ENCODE measurements at places on chromosomes 1 and 21.

- DNase-seq = no peak
Observed at GRCh38 chr1:24114753-24115152, 2.8 kb upstream of the MYOM3 start.

DNA sequence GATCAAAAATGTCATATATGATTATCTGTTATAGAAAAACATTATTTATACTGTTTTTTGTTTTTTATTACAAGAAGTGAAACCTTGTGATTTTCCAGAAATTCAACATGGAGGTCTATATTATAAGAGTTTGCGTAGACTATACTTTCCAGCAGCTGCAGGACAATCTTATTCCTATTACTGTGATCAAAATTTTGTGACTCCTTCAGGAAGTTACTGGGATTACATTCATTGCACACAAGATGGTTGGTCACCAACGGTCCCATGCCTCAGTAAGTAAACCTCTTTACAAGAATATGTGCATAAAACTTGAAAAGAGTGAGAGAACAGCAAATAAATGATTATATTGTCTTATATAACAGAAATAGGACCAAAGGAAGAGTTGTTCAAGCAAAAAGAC is 14.5 kb downstream of the CFHR4 start:
- no peak for DNase-seq

DNA sequence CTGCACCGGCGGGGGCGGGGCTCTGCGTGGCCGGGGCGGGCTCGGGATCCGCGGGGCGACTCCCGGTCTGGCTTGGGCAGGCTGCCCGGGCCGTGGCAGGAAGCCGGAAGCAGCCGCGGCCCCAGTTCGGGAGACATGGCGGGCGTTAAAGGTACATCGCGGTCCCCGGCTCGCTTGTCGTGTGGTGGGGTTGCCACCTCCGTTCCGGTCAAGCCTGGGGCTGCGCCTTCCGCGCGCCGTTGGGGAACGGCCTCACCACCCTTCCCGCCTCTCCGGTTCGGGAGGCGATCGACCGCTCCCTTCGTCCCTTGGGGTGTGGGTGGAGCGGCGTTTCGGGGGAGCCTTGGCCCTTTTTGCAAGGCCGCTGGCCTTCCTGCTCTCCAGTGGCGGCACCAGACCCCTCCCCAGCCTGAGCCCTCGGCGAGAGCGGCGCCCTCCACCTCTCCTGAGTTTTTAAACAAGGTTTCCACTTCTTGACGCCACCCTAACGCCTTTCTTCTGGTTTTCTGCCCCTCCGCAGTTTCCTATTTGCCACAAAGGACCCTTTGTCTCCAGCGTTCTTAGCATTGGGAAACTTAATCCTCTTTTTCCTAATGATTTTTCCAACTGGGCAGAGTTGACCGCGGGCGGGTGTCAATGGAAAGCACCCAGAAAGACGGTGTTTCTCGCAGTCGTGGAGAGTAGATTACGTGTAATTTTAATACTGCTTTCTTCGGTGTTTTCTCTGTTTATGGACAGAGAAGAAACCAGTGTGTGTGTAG is at the start of the genes LEPR and LEPROT:
TSS of gene LEPR (plus strand) at position 79 of the 761 bp plus-strand sequence. CDS start 144,898 bp downstream, outside the sequence.
TSS of gene LEPROT (plus strand) at position 79 of the 761 bp plus-strand sequence. CDS start at position 136, 57 bp downstream.
- DNase-seq = no peak

GRCh38 chr1:240198376-240198775 is 106.7 kb downstream of the FMN2 start:
- DNase-seq = no peak

DNA sequence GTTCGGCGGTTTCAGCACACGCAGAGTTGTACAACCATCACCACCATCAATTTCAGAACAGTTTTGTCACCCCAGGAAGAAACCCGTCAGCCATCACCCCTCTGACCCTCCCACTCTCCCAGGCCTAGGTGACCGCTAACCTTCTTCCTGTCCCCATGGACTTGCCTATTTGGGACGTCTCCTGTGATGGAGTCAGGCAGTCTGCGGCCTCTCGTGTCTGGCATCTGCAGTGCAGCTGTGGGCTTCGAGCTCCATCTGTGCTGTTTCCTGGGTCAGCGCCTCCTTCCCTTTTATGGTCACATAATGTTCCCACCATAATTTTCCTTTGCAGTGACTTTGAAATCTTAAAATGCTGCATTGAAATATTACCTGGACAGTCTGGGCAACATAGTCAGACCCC is 24.4 kb downstream of the SLC45A1 start:
- no peak for DNase-seq

DNA sequence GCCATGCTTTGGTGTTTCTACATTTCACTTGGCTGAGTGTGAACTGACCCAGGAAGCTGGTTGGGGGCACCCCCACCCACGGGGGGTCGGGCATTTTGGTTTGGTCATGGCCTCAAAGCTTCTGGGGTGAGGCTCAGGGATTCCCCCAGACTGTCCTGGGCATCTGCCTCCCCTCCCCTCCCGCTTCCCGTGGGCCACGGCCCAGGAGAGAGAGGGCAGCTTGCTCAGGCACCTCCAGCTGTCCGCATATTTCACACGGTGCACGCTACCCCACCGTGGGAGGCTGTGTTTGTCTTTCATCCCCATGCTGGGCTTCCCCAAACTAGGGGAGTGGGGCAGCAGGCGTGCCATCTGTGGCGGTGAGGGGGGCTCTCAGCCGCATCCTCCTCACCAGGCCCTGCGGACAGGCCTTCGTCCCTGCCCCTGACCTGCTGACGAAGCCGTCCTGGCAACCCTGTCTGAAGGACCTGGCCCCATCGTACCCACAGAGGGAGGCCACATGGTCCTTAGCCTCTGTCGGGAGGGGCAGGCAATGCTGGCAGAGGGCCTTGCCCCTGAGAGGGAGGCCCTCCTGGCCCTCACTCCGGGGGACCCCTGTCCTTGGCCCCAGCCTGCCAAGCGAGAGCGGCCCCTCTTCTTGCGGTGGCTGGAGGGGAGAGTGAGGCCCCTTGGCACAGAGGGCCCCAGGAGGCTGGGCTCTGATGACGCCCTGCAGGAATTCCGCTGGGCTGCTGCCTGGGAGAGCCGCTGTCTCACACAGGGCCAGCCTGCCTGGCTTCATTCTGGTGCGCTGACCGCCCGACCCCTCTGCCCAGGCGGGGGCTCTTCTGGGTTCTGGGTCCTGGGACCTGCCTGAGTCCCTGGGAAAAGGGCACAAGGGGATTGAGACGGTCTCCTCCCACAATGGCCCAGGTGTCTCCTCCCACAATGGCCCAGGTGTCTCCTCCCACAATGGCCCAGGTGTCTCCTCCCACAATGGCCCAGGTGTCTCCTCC is 22.1 kb downstream of the TP73 start:
- no peak for DNase-seq

- DNase-seq = peak; percentile 46
Observed at GRCh38 chr1:42922687-42923366, 35.8 kb downstream of the SLC2A1 start.

GRCh38 chr1:167121375-167122120 is 27.7 kb downstream of the STYXL2 start:
- DNase-seq = peak; percentile 16

DNA sequence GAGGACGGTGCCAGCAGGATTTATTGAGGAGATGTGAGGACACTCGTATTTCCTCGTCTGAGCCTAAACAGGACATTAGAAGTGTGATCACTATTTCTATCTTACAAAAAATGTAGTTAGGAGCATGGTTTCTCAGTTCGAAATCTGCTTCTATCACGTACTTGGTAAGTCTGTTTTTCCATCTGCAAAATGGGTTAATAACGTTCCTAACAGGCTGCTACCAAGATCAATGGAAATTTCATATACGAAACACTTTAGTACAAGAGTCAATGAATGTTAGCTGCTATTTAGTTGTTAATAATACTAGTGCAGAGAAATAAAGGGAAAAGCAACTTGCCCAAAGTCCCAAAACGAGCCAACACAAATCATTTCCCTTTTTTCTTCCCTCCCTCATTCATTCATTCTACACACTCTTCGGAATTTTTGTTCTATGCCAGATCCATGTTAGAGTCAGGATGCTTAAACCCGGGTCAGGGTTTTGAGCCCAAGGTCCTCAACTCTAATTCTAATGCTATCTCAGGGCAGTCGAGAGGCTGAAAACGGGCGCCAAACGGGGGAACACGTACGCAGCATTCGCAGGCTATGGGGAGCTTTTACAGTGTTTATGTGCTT is 608 bp downstream of the SNRNP40 start:
- DNase-seq = no peak

DNA sequence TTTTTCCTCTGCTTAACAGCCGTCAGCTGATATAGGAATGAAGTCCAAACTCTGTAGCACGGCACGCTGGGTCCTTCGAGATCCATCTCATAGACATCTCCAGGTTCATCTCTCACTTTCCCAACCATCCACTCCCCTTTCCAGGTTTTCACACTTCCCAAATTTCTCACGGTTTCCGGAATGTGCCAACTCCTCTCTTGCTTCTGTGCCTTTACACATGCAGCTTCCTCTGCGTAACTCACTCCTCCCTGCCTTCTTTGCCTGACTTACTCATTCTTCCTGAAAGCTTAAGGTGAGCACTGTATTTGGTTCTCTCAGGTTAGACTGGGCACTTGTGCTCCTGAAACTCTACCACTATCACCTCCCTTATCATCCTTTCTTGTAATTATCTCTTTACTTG is 168.4 kb downstream of the PCNX2 start:
- DNase-seq = no peak

GRCh38 chr1:72122099-72122880 is 160.0 kb downstream of the NEGR1 start:
- no peak for DNase-seq

DNA sequence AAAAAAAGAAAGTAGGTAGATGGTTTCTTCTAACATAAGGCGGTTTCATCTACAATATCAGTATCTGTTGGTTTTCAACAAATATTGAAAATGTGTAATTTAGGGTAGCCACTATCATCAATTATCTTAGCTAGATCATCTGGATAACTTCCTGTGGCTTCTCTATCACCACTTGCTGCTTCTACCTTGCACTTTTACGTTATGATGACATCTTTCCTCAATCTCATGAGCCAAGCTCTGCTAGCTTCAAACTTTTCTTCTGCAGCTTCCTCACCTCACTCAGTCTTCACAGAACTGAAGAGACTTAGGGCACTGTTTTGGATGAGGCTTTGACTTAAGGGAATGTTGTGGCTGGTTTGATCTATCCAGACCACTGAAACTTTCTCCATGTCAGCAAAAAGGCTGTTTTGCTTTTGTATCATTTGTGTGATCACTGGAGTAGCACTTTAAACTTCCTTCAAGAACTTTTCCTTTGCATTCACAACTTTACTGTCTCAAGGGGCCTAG is 144.9 kb upstream of the HP1BP3 start:
- no peak for DNase-seq

GRCh38 chr1:111032295-111032897 is 68.7 kb upstream of the LRIF1 start:
- peak; percentile 14 for DNase-seq

DNA sequence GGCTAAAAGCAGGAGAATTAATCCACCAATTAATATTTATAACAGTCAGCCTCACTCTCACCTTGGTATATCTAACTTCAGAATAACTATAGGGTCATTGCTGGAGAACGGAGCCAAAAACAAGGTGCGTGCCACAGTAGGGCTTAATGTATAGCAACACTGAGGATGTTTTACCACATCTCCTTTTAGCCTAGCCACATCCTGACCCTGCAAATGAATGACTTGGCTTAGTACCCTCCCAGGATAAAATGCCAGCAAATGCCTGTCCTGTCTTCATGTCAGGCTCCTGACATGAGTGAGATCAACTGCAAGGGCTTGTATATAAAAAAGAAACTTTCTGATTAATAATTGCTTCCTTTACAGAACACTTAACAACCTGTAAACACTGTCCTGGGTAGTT is 2.7 kb upstream of the CDC42BPA start:
- no peak for DNase-seq

- DNase-seq = no peak
Observed at GRCh38 chr1:106957795-106958194, 98.7 kb upstream of the PRMT6 start.

DNA sequence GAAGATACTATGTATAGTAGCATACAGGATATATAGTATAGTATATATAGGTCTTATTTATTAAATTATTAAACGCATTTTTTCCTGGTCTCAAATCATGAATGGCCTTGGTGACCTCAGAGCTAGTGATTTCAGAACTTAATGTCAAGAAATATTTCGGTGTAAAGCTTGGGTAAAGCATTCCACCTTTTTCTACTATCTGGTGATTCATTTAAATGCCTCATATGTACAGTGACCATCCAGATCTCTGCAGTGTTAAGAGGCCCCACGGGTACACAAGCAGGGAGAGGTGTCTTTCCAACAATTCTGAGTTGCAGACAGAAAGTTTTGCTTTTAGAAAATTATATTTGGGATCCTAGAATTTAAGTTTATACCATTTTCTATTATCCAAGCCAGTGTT is 626.5 kb downstream of the PTPRC start:
- no peak for DNase-seq

DNA sequence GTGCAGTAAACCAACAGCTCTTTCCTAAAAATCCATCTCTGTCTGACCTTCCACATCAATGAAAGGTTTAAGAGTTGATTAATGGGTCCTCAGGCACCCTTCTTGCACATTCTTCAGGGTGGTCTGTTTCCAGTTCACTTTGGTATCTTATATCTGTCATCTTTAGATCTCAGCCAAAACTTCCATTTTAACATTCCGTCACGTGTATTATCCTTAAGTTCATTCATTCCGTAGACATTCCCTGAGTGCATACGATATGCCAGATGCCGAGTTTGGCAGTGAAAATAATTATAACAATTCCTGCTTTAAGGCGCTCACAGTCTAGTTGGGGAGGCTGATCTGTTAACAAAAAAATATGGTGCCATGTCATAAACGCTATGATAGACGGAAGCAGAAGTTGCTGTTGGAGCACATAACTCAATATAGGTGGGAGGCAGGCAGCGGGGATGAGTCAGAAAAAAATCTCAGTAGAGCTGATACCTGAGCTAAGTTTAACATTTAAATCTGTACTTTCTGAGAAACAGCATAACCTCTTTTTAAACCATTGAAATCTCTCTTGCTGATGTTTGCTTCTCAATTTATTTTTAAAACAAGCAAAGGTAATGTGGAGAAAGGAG is 59.6 kb upstream of the HOOK1 start:
- DNase-seq = no peak

DNA sequence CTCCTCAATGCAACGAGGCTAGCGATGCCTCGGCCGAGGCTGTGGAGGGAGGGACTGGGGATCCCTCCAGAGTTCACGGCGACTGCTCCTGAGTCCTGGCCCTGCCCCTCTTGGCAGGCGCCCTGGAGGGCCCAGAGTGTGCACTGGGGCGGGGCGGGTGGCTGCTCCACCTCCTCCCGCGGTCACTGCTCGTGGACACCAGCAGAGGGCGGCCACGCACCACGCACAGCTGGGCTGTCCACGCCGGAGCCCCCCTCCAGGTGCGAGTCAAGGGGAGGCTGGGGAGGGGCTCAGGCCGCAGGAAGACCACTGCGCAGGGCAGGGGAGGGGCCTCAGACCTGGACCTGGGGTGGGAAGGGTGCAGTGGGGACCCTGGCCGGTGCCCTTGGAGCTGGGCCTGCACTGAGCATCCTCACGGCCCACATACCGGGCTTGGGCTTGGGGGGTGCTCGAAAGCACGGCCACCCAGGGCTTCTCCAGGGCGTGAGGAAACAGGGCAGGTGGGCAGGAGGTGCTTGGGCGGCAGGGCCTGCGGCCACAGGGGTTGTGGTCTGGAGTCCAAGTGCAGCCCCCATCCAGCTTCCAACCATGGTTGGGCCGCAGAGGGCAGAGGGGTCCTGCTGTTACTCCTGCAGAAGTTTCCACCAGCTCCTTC is 20.6 kb upstream of the TTC34 start:
- peak; percentile 40 for DNase-seq
